IgD-negative memory B cell (primary cell): ENCODE measurements at places on chromosomes 1 and 21. TPM values are rescaled to one million over a fixed set of nuclear protein-coding genes. Genes with fewer than 3 reads are reported as not detected.

SYCP1 gene
- not detected for polyA plus RNA-seq

OR2L2 gene
- not detected for polyA plus RNA-seq

LCE1B gene
- polyA plus RNA-seq: not detected

PLEKHO1 gene
- 102 TPM for polyA plus RNA-seq

INTS3 gene
- polyA plus RNA-seq: 11.8 TPM

TNN gene
- polyA plus RNA-seq: not detected

CELA3B gene
- not detected for polyA plus RNA-seq

PHACTR4 gene
- polyA plus RNA-seq: 18.5 TPM

SPATA21 gene
- polyA plus RNA-seq: not detected

FCER1G gene
- 6.6 TPM for polyA plus RNA-seq

CYP4A11 gene
- not detected for polyA plus RNA-seq

COL24A1 gene
- not detected for polyA plus RNA-seq

FAM43B gene
- not detected for polyA plus RNA-seq

TMEM52 gene
- polyA plus RNA-seq: not detected

KIAA0040 gene
- polyA plus RNA-seq: 85.7 TPM

LCE1D gene
- polyA plus RNA-seq: not detected

ZNF672 gene
- polyA plus RNA-seq: 46.3 TPM

PRDM16 gene
- polyA plus RNA-seq: not detected

RAP1GAP gene
- not detected for polyA plus RNA-seq

MRAP gene
- not detected for polyA plus RNA-seq

CBR3 gene
- polyA plus RNA-seq: 23.7 TPM

RAD54L gene
- polyA plus RNA-seq: 0.49 TPM

HCN3 gene
- polyA plus RNA-seq: 2.3 TPM
